ENCODE measurements at places on chromosomes 3 and 15.

- DNase-seq, result peak; percentile 65
Measured at GRCh38 chr15:41557673-41558399, 1.2 kb upstream of the TYRO3 start.

DNA sequence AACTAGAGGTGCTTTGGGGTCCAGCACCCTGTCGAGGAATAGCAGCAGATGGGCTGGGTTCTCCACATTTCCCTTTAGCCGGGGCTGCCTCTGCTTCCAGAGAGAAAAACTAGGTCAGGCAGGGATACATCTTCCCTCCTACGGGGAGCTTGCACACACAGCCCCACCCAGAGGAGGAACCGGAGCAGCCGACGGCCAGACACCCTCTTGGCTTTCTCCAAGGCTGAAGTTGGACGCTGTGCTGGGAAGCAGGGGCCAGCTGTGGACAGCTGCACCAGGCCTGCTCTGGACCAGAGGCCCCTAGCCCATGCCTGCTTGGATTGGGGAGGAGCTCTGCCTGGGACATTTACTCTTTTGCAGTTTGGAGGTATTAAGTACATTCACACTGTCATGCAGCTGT is 44.7 kb upstream of the NR2C2 start:
- DNase-seq, result peak; percentile 81

DNA sequence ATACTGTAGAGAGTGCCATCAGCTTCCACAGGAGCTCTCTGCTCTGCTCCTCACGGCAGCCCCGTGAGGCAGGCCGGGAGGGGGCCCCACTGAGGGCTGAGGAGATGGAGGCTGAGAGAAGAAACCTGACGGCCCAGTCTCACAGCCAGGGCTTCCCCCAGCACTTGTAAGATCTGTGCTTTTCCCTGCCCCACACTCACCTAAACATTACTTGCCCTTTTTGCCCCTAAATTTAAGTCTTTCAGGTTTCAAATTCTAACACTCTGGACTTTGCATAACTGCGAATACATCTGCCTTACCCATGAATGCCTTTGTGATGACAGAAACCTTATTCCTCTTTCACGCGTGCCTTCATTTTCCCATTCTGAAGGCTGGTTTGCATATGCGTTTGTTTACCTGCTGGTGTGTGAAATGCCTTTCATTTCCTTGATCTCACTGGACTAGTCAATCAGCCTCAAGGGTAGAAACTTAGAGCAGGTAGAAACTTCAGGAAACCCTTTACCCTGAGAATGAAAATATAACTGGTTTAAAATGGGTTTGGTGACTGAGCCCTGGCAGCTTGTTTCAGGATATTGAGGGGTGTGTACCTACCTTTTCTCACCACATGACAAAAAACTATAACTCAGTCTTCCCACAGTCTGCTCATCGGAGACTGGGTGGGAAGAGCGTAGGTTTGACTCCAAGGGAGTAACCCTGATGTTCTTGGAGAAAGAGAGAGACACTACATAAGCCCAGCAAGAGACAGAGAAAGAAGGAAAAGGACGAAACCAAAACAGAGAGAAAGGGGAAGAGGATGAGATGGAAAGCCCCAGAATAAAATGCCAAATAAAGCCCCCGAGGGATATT is 20.1 kb downstream of the SLC12A8 start:
- DNase-seq, result no peak

GRCh38 chr3:169009453-169009852 is 654.1 kb downstream of the MECOM start:
- no peak for DNase-seq

- DNase-seq, result peak; percentile 50
Measured at GRCh38 chr15:39581793-39582285, 960 bp downstream of the THBS1 start.

GRCh38 chr3:171267104-171267503 is 193.1 kb downstream of the TNIK start:
- no peak for DNase-seq

DNA sequence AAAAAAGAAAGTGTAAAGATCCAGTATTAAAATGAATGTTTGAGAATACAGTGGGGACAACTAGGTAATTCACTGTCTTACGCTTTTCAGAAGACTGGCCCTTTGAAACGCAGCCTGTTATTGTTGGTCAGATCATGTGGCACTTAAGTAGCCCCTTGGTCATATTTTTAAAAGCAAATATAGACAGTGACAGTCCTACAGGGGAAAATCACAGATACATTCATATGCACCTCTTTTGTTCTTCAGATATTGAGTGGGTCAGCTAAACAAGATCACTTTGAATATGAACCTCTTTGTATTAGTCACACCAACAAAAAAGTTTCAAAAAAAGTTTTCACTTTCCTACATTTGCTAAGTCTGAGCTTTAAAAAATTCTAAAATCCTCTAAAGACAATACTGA is 36.0 kb downstream of the TIGIT start:
- no peak for DNase-seq

DNA sequence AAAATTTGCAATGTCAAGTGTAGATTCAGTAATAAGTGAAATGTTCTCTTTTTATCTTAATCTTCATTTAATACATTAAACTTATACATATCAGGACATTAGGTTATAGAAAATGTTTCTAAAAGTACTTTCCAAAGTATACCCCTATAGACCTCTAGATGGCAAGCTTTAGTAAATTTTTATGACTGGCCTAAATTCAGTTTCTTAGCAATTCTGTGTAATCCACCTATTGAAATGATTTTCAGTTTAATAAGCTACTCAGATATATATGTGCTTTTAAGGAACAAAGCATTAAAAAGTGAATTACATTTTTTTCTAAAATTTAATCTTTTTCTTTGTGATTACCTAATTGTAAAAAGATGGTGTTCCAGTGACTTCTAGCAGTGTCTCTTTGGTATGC is 342.2 kb downstream of the GBE1 start:
- no peak for DNase-seq

GRCh38 chr3:64848822-64849221 is 161.0 kb upstream of the ADAMTS9 start:
- no peak for DNase-seq

DNA sequence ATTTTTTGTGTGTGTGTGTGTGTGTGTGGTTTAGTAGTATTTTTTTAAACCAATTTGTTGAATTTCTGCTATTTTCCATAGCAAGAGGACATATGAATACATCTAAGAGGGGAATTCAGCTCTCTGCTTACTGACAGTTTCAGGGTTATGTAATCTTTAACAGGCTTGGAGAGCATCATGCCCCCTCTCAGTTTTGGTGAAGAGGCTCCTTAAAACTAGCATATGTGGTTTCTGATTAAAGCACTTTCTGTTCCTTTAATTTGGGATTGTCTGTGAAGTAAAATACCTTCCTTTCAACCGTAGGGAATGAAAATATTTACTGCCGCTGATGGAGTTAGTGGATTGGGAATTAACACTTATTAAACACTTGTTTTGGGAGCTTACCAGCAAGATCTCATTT is 19.4 kb upstream of the NFKBIZ start:
- DNase-seq, result no peak

DNA sequence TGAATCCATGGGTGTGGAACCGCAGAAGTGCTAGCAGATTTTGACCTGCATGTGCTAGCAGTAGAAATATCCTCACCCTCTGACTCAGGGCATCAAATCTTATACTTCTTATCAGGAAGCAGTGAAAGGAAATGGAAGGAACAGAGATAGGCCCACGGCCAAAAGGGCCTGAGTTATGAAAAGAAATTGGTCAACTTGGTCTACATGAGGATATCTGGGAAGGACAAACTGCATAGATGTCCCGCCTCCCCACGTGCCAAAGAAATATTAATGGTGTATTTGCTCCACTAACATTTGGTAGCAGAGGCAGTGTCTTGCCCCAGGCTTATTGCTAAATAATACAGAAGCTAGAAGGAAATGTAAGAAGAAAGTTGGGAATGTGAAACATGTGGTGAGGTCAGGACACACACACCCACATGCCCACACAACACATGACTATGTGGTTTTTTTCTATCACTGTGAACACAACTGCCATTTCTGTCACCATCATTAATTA is 93.6 kb upstream of the COL8A1 start:
- peak; percentile 23 for DNase-seq

DNA sequence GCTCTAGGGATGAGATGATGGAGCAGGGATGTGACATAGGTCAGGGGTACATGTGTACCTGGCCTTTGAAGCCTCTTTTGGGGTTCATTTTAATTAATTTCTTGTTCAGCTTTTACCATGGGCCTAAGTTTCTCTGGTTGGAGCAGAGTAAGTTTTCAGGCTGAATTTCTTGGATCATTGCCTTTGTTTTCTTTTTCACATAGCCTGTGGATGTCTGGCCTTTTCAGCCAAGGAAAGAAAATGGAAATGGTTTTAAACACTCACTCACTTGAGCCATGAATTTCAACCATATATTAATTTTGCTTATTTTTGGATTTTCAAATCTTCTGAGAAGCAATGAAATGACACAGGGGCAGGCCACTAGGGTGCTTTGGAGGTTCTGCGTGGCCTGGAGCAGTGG is 30.2 kb downstream of the CACNA1D start:
- no peak for DNase-seq

DNA sequence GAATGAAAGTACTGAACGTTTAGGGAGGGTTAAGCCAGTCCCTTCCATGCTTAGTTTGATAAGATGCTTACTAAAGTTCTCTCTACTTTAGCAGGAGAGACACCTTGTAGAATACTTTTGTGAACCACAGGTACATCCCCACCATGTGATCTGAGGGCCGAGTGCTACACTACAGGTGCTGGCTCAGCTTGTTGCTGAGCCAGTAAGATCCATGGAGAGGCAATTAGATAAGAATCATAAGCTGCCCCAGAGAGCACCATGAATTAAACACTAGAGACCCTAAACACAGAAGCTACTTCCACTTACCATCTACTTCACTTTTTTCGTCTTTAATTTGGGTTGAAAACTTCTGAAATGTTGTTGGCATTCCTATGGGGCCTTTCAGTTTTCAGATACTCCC is 70.5 kb upstream of the GOLGA8B start:
- DNase-seq, result no peak

DNA sequence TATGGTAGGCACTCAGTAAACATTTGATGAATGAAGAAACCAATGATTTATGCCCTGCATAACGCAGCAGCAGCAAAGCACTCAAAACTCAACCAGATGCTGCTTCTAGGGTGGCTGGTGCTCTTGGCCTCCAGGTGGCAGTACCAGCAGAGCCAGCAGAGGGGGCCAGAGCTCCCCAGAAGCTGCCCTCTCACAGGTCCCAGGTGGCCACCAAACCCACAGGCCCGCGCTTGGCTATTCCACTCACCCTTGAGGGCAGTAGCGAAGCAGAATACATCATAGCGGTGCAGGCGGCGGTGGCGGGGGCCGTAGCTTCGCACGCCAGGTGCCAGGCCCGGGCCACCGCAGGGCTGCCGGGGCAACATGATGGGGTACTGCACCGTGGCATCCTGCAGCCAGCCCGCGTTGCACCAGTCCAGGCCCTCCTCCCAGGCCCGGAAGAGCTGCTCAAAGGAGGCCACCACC is 16.6 kb downstream of the HAPLN3 start:
- DNase-seq, result no peak

DNA sequence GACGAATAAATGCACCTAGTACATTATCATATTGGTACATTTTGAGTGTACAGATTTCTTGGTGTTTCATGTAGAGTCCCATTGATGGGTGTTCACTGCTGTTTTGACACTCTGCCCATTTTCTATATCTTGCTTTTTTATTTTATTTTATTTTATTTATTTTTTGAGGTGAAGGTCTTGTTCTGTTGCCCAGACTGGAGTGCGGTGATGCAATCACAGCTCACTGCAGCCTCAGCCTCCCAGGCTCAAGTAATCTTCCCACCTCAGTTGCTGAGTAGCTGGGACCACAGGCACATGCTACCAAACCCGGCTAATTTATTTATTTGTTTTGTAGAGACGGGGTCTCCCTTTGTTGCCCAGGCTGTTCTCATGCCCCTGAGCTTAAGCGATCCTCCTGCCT is 44.2 kb downstream of the DNAJC13 start:
- DNase-seq, result no peak

DNA sequence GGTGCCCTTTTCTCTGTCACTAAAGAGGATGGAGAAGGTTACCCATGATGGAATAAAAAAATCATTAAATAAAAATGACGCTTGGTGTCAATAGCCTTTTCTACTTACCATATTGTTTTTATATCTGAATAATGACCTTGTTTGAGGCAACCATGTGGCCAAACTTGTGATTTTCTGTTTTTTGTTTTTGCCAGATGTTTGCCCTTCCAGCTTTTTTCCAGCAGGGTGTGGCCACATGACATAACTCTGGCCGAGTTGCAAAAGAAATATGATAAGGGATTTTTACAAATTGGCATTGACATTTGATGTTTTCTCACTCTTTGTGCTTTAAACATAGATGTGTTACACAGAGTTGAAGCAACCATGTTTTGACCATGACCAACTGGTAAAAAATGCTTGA is 39.7 kb upstream of the EPHA3 start:
- DNase-seq, result no peak

- DNase-seq, result no peak
Measured at GRCh38 chr15:65092911-65093792, 16.6 kb downstream of the KBTBD13 start.

- peak; percentile 41 for DNase-seq
Measured at GRCh38 chr3:71581457-71582035, 2.0 kb downstream of the FOXP1 start.

GRCh38 chr3:62621176-62621575 is 247.8 kb upstream of the FEZF2 start:
- DNase-seq, result no peak
